ENCODE measurements at places on chromosomes 5 and 9. TPM values are rescaled to one million over a fixed set of nuclear protein-coding genes. Genes with fewer than 3 reads are reported as not detected.

- no peak for DNase-seq
These were observed 111.9 kb downstream of the NTRK2 start for GRCh38 chr9:84781458-84781857.

ORM2 gene
- 3.4 TPM for total RNA-seq

DNA sequence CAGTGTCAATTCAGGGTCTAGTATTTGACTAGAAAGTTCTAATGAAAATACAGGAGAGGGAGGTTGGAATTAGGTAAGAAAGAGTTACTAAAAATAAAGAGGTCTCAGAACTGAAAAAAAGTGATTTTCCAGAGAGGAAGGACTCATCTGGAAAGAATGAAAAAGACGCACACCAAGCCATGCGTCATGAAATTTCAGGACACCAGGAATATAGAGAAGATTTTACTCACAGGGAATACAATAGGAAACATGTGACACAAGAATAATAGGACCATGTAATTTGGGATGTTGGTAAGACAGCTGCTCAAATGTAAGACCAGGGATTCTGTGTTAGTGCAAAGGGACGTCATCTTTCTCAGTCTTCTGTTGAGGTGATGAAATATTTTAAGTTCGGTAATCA is 224.7 kb downstream of the GDNF start:
- no peak for DNase-seq

GRCh38 chr9:21656776-21657674 is 145.4 kb upstream of the MTAP start:
- no peak for DNase-seq

SH3RF2 gene
- 11.7 TPM for total RNA-seq

DNA sequence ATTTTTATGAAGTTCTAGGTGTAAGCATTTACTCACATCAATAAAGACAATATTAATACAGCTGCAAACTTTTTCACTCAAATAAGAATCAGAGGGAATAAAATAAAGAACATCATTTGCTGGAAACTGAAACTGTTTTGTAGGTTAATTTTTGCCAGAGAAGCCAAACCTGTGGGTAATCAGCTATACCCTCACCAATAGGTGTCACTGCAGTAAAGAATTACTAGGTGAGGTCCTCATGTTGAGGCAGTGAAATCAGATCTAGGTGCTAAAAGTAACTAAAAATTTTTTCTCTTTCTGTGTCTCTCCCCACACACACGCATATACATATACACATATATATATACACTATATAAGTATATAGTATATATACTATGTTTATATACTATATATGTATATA is 1016.3 kb upstream of the SEMA6A start:
- DNase-seq = no peak

GRCh38 chr9:90333226-90333625 is 309.4 kb downstream of the DIRAS2 start:
- no peak for DNase-seq

- no peak for DNase-seq
These were observed 39.9 kb upstream of the SEMA6A start for GRCh38 chr5:116614603-116614920.

PITX1 gene
- total RNA-seq = 0.18 TPM

ADAMTS16 gene
- 28.7 TPM for total RNA-seq

GRCh38 chr9:134224127-134224526 is 59.8 kb upstream of the RNU6ATAC start:
- no peak for DNase-seq

SLC36A2 gene
- total RNA-seq = not detected

DNA sequence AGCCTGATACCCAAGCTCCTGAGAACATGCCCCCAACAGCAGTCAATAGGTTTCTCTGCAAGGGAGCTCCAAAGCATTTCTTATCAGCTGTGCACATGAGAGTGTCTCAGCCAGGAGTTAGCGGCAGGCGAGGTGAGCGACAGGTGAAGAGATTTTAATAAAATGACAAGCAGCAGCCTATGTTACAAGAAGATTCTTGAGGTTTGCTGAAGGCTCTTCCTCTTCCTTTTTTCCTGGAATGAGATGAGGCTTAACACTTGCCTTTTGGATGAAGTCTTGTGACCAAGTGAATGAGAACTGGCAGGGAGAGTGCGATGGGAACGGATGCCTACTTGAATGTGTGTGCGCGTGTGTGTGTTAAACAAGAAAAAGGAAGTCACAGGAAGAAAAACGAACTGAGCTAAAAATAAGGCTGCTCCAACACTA is 76.1 kb downstream of the SHB start:
- no peak for DNase-seq

GRCh38 chr5:134227259-134227658 is 1.4 kb upstream of the PPP2CA start:
- no peak for DNase-seq

DNA sequence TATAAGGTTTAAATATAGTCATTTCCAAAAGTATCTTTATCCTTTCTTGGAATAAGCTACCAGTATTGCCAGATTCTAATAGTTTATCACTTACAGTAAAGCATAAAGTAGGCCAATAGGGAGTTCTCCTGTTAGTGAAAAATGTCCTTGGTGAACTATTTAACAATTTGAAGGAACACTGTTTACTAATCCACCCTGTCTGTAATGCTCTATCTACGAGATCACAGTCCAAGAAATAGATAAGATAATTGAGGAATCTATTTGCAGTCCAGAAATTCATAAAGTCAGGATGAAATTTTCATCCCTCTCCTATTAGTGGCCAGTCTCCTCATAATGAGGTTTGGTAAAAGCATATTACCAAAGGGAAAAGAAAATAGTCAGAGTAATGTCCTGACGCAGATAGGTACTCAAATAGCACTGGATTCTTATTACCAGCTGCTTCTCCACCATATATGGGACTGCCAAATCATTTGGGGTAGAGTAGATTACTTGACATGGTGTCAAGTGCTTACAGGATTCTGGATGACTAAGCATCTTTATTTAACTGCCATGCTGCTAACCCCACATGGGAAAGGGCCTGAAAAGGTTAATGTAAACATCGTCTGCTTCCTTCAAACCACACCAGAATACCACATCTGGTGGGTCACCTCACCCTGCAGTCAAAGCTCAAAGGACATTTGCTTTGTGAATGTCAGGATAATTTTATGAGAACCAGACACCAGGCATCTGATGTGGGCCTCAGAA is 808.1 kb downstream of the EFNA5 start:
- DNase-seq = no peak

GRCh38 chr5:66570201-66570600 is 26.0 kb upstream of the MAST4 start:
- no peak for DNase-seq

DNA sequence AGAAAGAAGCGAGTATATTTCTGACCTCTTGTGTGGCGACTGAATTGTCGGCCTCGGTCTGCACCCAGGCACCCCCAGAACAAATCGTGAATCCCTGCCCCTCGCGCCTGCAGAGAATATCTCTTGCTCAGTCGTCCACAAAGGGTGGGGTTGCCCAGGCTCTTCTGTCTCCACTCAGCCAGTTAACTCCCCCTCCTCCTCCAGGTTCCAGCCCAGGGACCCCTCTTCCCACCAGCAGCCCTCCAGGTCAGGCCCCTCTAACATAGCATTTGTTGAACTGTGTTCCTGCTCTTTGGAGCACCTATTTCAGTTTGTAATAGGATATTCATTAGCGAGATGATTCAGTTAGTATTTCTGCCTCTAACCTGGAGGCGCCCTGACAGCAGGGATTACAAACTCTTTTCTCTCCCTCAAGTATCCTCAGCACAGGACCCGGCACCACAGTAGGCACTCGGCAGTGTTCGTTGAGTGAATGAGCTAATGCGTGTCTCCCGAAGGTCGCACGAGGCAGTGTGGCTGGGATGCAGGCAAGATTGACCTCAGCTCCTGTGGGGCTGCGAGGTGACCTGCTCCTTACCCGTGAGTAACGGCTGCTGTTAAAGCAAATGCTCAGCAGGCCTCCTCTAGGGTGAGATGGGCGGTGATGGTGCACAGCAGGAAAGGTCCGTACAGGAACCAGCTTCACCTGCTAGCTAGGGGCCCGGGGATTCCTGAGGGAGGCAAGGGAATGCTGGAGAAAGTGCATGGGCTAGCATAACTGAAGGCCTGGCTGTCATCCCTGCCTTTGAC is 25.8 kb downstream of the ZBTB34 start:
- no peak for DNase-seq

- DNase-seq = no peak
These were observed 55.9 kb downstream of the TMC1 start for GRCh38 chr9:72577212-72577753.

DNA sequence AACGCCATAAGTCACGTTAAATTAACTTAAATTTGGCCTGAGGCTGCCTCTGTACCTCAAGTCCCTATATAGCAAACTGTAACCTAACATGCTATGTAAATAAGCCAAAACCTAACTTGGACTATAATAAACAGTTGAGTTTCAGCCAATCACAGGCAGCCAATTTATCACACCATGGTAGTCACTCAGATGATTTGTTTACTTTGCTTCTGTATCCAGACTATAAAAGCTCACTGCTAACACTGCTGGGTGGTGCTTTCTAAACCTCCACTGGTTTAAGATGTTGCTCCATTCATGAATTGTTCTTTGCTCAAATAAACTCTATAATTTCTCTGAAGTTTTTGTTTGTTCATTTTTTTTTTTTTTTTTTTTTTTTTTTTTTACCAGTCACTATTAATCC is 62.8 kb downstream of the TRPM3 start:
- DNase-seq = no peak

DNA sequence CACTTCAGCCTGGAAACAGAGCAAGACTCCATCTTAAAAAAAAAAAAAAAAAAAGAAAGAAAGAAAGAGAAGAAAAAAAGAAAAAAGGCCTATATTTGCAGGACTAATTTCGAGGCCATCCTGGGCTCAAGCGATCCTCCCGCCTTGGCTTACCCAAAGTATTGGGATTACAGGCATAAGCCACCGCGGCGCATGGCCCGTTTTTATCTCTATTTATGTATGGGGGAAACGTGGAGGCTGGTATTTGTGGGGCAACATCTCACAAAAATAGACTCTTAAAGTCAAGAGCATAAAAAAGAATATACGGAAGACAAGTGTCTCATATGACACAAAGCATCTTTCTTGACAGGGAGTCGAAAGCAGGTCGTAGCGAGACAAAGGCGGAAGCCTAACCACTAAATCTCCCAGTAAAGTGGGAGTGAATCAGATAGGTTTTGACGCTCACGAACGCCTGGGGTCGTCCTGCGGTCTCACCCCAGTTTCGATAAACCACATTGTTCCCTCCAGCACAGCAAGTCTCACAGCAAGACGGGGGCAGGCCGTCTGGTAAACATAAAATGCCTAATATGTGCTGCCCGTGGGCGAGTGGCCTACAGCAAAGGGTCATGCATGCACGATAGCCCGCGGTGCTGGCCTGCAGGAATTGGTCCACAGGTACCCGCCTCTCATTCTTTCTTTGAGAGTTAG is 1.8 kb upstream of the TRIM41 start:
- DNase-seq = peak; percentile 34

GRCh38 chr9:92425474-92425873 is 1.2 kb upstream of the OMD start:
- no peak for DNase-seq

GRCh38 chr5:76971511-76971910 is 18.7 kb downstream of the CRHBP start:
- DNase-seq = no peak

GRCh38 chr5:143877196-143877595 is 65.2 kb downstream of the HMHB1 start:
- DNase-seq = no peak

BRINP1 gene
- 0.42 TPM for total RNA-seq

SERF1A gene
- total RNA-seq = 4.0 TPM

CRHBP gene
- total RNA-seq = not detected

INSYN2B gene
- total RNA-seq = 0.58 TPM

PRRX2 gene
- total RNA-seq = 5.6 TPM

DNA sequence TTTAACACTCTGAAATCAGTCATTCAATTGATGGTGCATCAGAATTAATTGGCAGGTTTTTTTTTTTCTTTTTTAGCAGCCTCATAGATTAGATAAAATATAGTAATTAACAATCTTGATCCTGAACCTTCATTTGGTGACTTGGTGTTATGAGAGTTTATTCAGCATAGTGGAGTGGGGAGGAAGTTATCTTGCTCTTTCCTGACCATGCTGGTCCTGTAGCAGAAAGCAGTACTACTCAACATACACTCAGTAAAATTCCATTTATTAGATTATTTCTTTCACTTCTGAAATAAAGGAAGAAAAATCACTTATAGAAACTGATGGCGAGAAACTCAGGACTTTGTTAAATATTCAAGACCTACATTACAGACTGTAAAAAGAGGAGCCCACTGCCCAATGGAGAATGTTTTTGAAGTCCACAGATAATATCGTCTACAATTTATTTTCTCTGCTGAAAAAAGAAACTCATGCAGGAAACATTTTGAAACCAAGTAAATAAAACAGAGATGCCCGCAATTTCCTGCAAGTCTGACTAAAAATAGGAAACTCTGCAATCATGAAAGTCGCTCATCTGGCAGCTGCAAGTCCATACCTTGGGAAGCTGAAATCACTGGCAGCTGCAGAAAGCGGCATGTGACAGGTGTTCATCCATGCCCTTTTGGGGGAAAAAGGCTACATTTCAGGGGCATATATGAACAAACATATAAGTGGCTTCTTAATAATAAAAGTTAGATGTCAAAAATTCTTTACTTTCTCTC is 233.2 kb upstream of the RFX3 start:
- no peak for DNase-seq

DNA sequence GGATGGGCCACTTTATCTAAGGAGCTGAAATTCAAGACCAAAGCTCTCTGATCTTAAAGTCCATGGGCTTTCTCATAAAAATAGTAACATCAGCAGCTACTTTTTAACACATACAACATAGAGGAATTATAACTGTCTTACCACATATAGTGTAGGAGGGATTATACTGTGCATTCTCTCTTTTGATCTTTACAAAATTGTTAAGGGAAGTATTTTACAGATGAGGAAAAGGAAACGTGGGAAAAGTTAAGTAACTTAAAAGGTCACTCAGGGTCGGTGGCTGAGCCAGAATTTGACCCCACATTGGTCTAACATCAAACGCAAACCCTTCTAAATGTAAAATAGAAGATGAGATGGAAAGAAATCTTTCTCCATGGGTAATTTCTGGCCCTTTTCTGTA is 38.4 kb downstream of the ZNF608 start:
- no peak for DNase-seq

GRCh38 chr5:32794086-32794485 is 83.0 kb downstream of the NPR3 start:
- DNase-seq = no peak

OGN gene
- 11.8 TPM for total RNA-seq

DNA sequence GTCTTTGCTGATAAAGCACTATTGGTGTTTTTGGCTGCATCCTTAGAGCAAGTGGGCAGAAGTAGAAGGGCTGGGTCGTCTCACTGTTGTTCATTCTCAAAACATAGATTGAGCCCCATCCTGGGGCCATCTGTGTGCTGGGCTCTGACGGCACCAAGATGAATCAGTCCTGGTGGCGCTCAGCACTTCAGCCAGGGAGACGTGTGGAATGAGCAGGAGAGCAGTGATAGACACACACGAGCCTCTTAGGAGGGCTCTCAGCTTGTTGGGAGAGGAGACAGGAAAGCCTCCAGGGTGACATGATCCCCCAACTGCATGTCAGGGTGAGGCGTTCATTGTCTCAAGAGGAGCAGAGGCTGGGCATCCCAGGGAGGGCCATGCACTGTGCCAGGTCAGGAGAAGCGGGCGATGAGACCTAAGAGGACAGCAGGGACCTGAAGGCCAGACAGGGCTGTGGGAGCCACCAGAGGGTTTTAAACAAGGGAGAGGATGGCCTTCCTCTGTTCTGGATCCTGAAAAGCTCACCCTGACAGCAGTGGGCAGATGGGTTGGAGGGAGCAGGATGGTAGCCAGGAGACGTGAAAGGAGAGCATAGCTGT is 115.8 kb downstream of the DAB2IP start:
- peak; percentile 25 for DNase-seq

GRCh38 chr9:130433168-130433946 is 11.4 kb upstream of the ASS1 start:
- no peak for DNase-seq

SERINC5 gene
- total RNA-seq = 80.7 TPM
